Astrocyte of the spinal cord (primary cell): ENCODE measurements at places on chromosomes 1 and 21.
A peak's percentile ranks its signal among the peaks of the same experiment; 100 is the strongest.

- no peak for DNase-seq
Observed at GRCh38 chr1:32044234-32044633, 28.5 kb upstream of the TMEM39B start.

DNA sequence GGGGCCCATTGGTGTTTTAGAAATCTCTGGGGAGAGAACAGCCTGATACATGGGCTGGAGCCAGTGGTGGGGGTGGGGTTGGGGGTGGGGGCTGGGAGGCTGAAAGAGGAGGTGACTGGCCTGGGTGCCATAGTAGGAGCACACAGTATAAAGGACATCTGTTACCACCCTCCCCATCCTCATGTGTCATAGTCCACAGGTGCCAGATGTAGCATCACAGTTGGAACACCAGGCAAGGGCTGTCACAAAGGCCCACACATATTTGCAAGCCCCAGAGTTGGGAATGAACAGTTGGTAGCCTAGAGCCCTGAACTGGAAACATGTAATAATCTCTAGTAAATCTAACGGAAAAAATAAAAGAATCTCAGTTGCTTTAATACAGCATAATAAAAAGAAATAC lies 55.1 kb upstream of the CR2 start:
- no peak for DNase-seq

DNA sequence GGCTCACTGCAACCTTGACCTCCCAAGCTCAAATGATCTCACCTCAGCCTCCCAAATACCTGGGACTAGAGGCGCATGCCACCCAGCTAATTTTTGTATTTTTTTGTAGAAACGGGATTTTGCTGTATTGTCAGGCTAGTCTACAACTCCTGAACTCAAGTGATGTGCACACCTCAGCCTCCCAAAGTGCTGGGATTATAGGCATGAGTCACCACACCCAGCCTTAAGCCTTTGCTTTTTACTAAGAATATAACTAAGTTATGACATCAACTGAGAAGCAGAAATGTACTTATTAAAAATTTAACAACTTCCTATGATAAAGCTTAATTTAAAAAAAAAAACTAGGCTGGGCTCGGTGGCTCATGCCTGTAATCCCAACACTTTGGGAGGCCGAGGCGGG lies 8.9 kb upstream of the LSS start:
- no peak for DNase-seq

- DNase-seq, result no peak
Observed at GRCh38 chr1:211832661-211833060, 2.1 kb upstream of the LPGAT1 start.

DNA sequence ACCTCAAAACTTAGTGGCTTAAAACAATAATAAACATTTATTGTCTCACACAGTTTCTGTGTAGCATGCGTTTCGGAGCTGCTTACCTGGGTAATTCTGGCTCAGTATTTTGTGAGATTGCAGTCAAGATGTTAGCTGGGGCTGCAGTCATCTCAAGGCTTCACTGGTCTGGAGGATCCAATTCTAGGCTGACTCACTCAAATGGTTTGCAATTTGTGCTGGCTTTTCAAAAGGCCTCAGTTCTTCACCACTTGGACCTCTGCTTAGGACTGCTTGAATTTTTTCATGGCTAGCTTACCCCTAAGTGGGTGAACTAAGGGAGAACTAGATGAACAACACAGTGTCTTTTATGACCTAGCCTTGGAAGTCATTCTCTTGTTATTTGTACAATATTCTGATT lies 21.0 kb downstream of the XPR1 start:
- no peak for DNase-seq

DNA sequence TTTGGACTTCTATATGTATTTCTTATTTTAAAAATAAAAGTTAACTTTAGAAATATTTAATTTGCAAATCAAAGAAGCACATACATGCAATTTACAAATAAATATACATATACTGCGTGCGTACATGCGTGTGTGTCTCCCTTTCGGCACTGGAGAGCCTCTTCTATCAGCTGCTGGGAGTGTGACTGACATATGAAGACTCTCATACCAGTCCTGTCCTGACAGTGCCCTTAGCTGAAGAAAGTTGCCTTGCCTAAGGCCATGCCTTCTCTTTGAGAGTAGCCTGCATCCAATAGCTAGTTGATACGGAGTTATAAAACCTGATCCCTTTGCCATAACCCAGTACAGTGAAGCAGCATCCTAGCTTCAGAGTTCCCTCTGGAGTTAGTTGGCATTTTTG lies 282.4 kb upstream of the NEGR1 start:
- DNase-seq, result no peak

- DNase-seq, result peak; percentile 92
Observed at GRCh38 chr1:155859881-155860871, 809 bp downstream of the SYT11 start.

- DNase-seq, result no peak
Observed at GRCh38 chr1:169390303-169390702, 22.3 kb downstream of the BLZF1 start.

GRCh38 chr1:155320252-155320651 lies 442 bp upstream of the RUSC1 start:
- DNase-seq, result no peak

DNA sequence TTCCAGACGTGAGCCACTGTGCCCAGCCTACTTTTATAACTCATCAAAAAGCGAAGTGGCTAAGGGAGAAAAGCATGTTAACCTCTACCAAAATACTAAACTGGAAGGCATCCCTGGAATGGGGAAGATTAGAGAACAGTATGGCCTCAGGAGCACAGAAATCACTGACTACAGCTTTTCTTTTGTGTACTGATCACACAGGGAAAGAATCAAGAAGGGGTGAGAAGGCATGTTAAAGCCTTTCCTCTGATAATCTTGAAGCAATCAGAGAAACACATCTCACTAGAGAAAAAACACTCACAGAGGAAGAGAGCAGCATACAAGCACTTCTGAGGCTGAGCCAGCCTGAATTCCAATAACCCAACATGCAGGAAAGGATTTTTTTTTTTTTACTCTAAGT lies 10.7 kb downstream of the PCAT6 start:
- DNase-seq, result no peak

- DNase-seq, result no peak
Observed at GRCh38 chr1:86000601-86001000, 156.0 kb downstream of the COL24A1 start.

GRCh38 chr1:116755066-116755465 lies 836 bp downstream of the CD2 start:
- DNase-seq, result no peak
